ENCODE measurements at places on chromosomes 7 and 10. TPM values are rescaled to one million over a fixed set of nuclear protein-coding genes. Genes with fewer than 3 reads are reported as not detected.
A peak's percentile ranks its signal among the peaks of the same experiment; 100 is the strongest.

DNA sequence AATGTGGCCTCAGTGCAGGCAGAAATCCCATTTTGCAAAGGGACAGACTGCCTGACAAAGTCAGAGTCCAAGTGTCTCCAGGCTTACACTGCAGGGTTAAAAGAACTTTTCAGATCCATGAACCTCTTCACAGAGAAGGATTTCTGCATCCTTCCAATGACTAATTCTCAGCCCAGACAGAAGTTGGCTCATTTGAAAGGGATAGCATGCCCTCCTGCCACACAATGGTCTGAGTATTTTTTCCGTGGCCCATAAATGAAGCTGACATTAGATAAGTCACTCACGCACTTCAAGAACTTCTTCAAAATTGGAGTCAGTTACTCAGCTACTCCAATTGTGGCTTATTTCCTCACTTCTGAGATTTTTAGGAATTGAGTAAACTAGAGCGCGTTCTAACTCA lies 170.2 kb downstream of the PLXNA4 start:
- no peak for DNase-seq

The MYL7 gene
- 5.1 TPM for polyA plus RNA-seq

The FGFBP3 gene
- polyA plus RNA-seq: 1.9 TPM

The CD36 gene
- polyA plus RNA-seq: 396 TPM

DNA sequence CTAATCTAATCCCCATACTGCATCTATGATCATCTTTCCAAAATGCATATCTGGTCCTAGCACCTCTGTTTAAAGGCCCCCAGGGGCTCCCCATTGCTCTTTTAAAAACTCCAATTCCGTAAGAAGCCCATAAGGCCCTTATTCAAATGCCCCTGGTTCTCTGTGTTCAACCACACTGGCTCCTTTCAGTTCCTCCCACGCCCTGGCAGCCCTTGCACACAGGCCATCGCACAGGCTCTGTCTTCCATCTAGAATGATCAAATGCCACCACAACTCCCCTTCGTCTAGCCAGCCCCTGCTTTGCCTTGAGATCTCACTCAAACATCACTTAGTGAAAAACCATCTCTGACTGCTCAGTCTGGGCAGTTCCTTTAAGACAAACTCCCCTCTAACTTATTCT lies 112.9 kb upstream of the LYZL2 start:
- no peak for DNase-seq

DNA sequence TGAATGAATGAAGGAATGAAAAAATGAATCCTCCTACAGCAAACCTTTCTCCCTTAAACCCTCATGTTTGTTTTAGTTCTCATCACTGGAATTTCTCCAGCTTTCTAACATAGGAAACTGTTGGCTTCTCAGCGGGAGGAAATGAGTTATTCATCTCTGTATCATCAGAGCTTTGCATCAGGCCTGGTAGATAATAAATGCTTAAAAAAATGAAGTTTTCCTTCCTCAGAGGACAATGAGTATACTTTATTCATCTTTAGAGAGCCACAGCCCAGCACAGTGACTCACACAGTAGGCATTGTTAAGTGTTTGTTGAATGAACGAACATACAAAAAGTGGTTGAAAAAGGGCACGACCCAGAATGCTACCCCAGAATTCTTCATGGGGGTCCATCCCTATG lies 62.6 kb downstream of the COL13A1 start:
- DNase-seq: no peak

- DNase-seq: no peak
Measured at GRCh38 chr10:78433766-78434535, 400.3 kb downstream of the RPS24 start.

DNA sequence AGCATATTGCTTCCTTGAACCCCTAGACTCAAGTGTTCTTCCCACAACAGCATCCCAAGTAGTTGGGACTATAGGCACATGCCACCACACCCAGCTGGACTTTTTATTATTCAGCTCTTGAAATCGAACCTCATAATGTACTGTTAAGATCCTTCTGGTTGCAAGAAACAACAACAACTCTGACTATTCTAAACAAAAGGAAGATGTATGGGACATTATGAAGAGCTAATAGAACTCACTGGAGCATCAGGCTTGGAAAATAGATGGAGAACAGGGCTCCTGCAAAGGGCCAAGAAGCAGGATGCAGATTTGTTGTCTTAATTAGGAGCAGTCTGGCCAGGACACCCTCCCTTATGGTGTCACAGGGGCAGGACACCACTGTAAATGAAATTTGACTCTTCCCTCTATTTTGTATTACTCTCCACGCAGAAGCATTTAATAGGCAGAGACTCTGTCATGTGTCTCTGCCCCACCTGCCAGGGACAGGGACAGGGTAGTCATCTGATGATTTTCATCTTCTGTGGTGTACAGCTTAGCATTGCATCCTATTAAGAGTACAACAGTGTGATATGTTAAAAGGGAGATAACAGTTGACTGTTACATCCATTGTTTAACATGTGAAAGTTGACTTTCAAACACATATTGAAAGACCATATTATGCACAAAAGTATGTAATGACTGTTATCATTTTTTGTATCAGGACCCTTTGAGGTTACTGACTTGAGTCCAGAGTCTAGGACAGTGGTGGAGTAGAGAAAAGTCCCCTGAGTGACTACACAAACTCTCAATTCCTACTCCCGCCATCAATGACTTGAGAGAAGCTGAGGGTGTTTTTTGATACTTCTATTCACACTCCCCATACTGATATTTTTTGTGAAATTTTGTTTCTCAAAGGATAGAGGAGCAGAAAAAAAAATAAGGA lies 157.3 kb downstream of the LRRC4 start:
- no peak for DNase-seq

GRCh38 chr7:142091961-142092360 lies 19.6 kb upstream of the MGAM2 start:
- no peak for DNase-seq

- peak; percentile 68 for DNase-seq
Measured at GRCh38 chr10:88386821-88387773, 196.0 kb downstream of the RNLS start.

GRCh38 chr7:80078159-80078731 lies 56.4 kb upstream of the GNAI1 start:
- DNase-seq: no peak

GRCh38 chr7:159031750-159032149 lies 112.9 kb downstream of the VIPR2 start:
- DNase-seq: no peak

GRCh38 chr7:88226886-88227516 lies 7.2 kb upstream of the SRI start:
- DNase-seq: no peak

The CALCR gene
- 11.0 TPM for polyA plus RNA-seq

The TMEM176B gene
- 16.7 TPM for polyA plus RNA-seq

- DNase-seq: no peak
Measured at GRCh38 chr10:43197834-43198681, 59.8 kb downstream of the CSGALNACT2 start.

- no peak for DNase-seq
Measured at GRCh38 chr10:104307576-104308438, 30.5 kb downstream of the ITPRIP start.

- DNase-seq: no peak
Measured at GRCh38 chr10:120473593-120473992, 16.6 kb downstream of the PLPP4 start.

The PRKG1 gene
- polyA plus RNA-seq: 35.5 TPM
